Stimulated activated naive CD4-positive, alpha-beta T cell (primary cell): ENCODE measurements at places on chromosomes 12 and 14.

- no peak for DNase-seq
Measured at GRCh38 chr14:26730929-26731618, 133.2 kb upstream of the NOVA1 start.

GRCh38 chr14:73753887-73754795 is 40.0 kb upstream of the PNMA1 start:
- peak; percentile 24 for DNase-seq

- no peak for DNase-seq
Measured at GRCh38 chr14:98195256-98195655, 1076.7 kb downstream of the BCL11B start.

- DNase-seq: no peak
Measured at GRCh38 chr12:47778881-47779280, 5.8 kb downstream of the SLC48A1 start.

- no peak for DNase-seq
Measured at GRCh38 chr14:85978582-85979250, 448.8 kb downstream of the FLRT2 start.

- DNase-seq: no peak
Measured at GRCh38 chr12:116382686-116383530, 105.4 kb upstream of the MED13L start.

DNA sequence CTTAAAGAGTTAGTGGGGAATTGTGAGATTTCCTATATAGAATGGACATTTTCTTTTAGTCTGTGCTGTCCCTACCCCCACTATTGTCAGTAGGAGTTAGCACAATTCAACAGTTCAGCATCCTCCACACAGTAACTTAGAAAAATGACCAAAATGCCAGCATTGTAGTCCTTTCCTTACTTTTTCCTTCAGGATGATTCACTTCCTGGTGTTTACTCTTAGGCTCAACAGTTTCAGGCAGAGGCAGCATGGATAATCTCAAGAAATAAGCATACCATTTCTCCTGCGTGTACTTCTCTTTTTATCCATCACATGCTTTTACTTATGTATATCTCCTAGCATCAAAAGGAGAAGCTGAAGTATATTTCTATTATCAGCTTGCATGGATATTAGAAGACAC is 683.4 kb downstream of the SLC16A7 start:
- DNase-seq: no peak

- no peak for DNase-seq
Measured at GRCh38 chr14:77490347-77490986, 8.1 kb downstream of the ISM2 start.
